EH (cell line): ENCODE measurements at places on chromosomes 11 and 22.

DNA sequence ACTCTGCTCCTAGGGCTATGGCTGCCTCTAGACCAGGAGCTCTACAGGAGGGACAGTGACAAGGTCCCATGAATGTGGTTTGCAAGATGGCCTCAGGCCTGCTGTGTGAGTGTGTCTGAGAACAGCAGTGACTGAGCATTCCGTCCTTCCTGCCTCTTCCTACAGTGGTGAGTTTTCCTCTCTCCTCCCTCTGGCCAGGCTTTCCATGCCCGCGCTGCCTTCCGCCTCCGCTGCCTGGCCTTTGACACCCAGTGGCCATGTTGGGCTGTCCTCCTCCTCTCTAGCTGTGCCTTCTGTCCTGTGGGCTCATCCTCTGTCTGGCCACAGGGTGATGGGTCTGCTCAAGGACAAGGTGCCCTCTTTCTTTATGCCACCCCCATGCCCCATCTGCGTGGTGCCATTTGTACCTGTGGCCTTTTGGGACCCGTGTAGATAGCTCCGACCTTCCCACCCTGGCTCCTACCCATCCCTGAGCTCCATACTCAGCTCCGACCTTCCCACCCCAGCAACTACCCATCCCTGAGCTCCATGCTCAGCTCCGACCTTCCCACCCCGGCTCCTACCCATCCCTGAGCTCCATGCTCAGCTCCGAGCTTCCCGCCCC lies 970.4 kb downstream of the BRD1 start:
- no peak for DNase-seq

DNA sequence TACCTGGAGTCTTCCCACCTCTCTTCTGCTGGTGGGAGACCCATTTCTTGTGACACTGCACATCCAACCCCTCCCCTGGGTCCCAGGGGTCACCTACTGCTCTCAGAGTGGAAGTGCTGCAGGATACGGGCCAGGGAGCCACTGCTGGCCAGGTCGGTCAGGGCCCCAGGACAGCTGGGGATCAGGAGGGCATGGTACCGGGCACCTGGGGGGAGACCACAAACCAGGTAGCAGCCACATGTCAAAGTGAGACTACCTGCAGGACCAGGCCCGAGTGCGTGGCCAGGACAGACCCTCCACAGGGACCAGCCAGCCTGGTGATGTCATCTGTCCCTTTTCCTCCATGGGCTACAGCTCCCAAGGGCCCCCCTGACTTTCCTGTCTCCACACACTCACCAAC lies 3.9 kb downstream of the GATD1 start:
- no peak for DNase-seq

GRCh38 chr11:126930091-126930841 lies 70.3 kb downstream of the KIRREL3 start:
- DNase-seq = peak; percentile 20

- no peak for DNase-seq
Observed at GRCh38 chr11:763073-763463, 14.2 kb downstream of the GATD1 start.

GRCh38 chr22:46044621-46045458 lies 67.9 kb upstream of the WNT7B start:
- peak; percentile 54 for DNase-seq

DNA sequence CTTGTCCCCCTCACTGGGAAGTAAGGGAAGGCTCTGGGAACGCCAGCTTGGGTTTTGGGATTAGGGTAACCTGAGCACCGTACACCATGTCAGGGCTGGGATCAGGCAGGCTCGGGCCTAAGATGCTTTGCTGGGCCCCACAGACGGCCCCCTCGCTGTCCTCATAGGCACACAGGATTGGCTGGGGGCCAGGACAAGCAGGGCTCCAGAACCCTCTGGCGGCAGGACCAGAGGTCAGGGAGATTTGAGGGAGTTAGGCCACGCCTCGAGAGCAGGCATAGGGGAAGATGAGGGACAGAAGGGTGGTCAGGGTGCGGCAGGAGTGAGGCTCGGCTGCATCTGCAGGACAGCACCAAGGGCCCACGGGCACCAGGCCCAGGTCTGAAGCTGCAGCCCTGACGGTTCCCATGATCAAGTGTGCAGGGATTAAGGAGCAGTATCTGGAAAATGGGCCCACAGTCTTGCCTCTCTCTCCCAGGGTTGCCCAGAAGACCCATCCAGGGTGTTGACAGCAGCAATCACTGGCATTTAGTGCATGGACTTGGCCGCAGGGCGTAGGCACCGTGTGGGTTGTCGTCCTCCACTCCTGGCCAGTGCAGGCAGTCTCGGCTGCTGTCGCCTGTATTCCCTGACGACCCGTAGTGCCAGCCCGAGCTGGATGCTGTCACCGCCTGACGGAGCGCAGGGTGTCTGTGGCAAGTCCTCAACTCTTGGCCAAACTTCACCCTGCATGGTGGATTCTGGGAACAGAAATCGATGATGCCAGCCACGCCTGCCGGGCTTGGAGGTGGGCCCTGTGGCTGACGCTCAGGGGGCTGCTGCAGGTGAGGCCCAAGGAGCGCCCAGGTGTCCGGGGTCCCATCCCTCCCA lies 15.7 kb upstream of the GNB1L start:
- no peak for DNase-seq

- peak; percentile 43 for DNase-seq
Observed at GRCh38 chr22:50276143-50276542, 6.0 kb upstream of the MAPK11 start.

GRCh38 chr11:62905927-62906531 lies 15.1 kb downstream of the CHRM1 start:
- DNase-seq = peak; percentile 79

- DNase-seq = peak; percentile 85
Observed at GRCh38 chr11:2314525-2315394, 12.9 kb downstream of the TSPAN32 start.

DNA sequence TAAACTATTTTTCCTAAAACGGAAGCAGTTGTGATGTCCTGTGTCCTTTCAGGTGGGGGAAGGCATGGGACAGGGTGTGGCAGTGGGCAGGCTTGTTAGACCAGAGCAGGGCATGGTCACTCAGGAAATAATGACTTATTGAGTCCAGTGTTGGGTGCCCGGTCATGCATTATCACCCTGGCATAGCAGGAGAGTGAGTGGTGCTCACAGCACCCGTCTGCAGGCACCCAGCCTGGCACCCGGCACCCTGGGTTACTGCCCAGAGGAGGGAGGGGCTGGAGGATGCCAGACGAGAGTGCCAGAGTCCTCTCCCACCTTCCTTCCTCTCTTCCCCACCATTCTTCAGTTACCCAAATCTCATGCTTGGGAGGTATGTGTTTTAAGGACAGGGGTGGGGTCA lies 59.1 kb downstream of the ST3GAL4 start:
- no peak for DNase-seq

- no peak for DNase-seq
Observed at GRCh38 chr11:132804258-132804657, 728.0 kb downstream of the OPCML start.

DNA sequence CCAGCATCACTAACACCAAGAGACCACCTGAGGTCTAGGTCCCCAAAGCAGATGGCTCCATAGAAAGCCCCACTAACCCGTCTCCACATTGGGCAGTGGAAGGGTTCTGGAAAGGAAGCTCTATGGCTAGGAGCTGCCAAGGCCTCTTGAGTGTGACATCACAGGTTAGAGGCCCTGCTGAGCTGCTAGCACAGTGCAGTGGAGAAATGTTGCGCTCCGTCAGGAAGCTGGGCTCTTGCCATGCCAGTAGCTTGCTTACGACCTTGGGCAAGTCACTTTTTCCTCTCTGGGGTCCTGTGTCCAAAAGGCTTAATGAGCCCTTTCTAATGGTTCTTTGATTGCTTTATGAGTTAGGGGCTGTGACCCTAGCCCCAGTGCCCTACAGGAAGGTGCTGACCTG lies 10.6 kb downstream of the PIK3IP1 start:
- no peak for DNase-seq

DNA sequence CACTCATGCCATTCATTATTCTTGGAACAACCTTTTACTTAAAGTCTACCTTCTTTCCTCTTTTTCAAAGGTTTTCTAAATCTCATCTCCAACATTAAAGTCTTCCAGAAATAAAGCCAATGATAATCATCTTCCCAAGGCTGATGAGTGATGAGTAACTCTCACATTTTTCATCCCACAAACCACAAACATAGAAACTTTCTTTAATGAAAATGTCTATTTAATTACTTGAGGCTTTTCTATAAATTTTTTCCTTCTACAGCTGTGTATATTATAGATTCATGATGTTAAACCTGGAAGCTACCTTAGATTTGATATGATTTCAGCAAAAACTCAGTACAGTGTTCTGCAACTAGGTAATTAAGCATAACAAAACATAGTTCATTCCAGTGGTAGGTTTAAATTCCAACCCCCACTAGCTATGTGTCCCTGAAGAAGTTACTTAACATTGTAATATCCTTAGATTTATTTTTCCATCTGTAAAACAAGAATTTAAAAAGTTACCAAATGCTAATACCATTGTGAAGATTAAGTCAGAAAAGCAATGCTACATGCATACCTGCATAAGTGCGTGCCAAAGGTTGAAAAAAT lies 845.4 kb downstream of the KCNA4 start:
- peak; percentile 67 for DNase-seq

GRCh38 chr22:26743149-26743548 lies 85.8 kb downstream of the MIAT start:
- DNase-seq = no peak

- DNase-seq = no peak
Observed at GRCh38 chr11:33828604-33829429, 54.5 kb upstream of the FBXO3 start.

DNA sequence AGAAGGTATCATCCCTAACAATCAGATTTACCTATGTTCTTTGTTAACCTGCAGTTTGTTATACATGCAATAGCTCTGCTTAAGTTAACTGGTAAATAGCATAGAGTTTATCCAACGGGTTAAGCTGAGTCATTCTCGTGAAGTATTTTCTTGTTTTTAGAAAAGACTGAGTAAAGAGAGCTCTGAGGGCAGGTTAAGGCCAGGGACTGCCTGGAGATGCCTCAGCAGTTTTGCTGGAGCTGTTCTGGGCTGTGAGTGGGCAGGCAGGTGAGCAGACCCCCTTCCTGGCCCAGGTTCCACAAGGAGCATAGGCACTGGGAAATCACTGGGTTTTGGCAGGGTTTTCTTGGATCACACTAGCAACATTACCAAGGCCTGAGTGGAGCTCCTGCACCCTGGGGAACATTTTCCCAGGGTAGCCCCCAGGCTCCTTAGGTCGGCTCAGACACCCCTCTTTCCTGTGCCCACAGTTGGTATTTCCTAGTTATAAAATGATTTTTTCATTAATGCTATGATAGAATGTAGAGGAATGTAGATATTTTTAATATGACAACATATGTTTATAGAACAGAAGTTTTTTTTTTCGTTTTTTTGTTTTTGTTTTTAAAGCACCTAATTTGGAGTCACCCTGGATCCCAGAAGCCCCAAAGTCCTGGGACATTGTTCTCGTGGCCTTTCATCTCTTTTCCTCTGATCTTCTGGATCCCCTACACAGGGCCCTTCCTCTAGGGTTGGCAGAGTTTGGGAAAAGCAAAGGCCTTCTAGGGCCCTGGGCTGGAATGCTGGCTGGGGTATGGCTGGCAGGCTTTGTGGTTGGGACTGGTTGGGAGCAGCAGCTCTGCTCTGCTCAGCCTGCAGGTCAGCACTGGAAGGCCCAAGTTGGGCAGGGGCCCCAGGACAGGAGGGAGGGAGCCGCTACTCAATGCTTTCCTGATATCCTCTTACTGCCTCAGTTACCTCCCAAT lies 26.7 kb downstream of the IRAG1 start:
- DNase-seq = peak; percentile 74

- DNase-seq = no peak
Observed at GRCh38 chr11:70360211-70360610, 38.1 kb upstream of the CTTN start.

GRCh38 chr22:37162221-37163095 lies 12.7 kb upstream of the IL2RB start:
- DNase-seq = no peak

- peak; percentile 49 for DNase-seq
Observed at GRCh38 chr11:112555491-112556364, 295.1 kb upstream of the PLET1 start.

DNA sequence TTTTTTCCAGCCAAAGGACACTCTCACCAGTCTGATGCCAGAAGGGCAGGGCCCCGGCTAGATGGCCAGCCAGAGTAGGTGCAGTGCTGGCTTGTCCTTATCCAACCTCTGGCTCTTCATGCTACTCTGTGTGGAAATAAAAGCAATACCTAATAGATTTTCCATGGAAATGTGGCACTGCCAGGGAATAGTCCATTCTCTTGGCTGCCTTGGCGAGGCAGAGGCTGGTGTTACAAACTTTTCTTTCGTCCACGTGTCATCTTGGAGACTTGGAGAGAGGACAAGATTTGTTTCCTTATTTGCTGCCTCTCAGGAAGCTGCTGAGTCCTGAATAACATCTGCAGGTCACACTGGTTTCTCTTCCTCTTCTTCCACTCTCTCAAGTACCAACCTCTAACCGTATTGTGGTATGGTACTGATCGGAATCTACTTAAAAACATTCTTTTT lies 17.2 kb upstream of the C1QTNF4 start:
- no peak for DNase-seq

DNA sequence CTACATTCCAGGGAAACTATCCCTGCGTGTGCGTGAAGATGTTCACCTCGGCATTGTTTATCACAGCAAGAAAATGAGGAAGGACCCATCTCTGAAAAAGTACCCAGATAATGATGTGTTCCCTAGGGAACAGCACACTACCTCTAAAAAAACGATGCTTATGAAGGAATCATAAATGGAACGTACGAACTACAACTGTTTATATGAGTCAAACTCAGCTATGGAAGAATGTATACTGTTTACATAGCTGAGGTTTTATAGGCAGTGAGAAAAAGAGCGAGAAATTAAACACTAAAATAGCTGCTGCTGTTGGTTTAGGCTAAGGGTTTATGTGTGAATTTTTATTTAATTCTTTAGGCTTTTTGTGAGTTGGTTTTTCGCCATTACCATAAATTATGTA lies 48.9 kb downstream of the APOL1 start:
- DNase-seq = peak; percentile 91

- no peak for DNase-seq
Observed at GRCh38 chr11:108500721-108501120, 2.5 kb upstream of the POGLUT3 start.

GRCh38 chr11:68724293-68724692 lies 27.0 kb downstream of the TESMIN start:
- DNase-seq = no peak

DNA sequence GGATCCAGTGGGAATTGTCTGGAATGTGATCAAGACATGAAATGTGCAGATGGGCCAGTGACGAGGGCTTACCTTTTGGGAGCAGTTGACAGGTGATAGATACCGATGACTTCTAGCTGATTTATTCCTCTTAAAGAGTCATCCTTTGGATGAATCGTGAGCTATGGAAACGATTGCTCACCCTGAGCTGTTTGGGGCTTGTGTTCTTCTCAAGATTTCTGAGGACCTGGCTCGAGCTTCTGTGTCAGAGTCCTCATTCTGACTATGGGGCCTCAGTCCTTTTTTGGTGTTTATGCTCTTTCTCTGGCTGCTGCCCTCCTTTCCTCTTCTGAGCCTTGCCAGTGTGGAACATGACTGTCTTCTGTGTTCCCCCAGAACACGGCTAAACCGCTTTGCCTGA lies 11.9 kb upstream of the AMPD3 start:
- no peak for DNase-seq

DNA sequence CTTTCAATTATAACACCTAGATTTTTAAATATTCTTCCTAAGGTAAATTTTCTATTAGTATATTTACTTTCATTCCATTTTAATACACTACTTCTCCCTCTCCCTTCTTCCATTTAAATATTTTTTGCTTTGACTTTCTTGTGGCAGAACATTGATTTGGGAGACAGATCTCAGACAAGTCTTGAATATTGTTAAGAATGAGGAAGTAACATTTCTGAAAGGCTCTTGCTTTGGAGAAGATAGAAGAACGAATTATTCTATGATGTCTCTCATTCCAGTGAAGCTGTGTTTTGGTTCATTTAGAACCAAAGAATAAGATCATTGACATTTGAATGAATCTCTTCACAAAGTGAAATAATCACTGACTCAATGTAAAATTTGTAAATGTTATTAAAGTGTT lies 2.4 kb downstream of the IPO7 start:
- no peak for DNase-seq
